ENCODE measurements at places on chromosomes 1 and 21.

- DNase-seq, result peak; percentile 6
Measured at GRCh38 chr1:110155878-110156522, 5.7 kb downstream of the SLC6A17 start.

DNA sequence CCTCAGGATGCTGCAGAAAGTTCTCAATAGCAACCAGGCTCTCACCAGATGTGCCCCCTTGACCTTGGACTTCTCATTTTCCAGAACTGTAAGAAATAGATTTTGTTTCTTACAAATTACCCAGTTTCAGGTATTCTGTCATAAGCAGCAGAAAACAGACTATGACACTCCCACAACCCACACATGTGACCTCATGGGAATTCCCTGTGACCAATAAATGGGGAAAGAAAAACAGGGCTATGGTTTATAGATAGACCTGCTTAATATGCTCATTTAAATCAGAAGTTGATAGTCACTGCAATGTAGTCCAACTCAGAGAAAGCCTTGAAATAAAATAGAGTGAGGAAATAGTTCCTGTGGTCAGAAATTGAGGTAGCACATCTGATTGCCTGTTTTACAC, 380.9 kb upstream of the PTBP2 start:
- DNase-seq, result no peak

- peak; percentile 8 for DNase-seq
Measured at GRCh38 chr21:36419996-36420395, 34.8 kb downstream of the CHAF1B start.

GRCh38 chr1:90400131-90400530, 317.0 kb downstream of the BARHL2 start:
- no peak for DNase-seq

DNA sequence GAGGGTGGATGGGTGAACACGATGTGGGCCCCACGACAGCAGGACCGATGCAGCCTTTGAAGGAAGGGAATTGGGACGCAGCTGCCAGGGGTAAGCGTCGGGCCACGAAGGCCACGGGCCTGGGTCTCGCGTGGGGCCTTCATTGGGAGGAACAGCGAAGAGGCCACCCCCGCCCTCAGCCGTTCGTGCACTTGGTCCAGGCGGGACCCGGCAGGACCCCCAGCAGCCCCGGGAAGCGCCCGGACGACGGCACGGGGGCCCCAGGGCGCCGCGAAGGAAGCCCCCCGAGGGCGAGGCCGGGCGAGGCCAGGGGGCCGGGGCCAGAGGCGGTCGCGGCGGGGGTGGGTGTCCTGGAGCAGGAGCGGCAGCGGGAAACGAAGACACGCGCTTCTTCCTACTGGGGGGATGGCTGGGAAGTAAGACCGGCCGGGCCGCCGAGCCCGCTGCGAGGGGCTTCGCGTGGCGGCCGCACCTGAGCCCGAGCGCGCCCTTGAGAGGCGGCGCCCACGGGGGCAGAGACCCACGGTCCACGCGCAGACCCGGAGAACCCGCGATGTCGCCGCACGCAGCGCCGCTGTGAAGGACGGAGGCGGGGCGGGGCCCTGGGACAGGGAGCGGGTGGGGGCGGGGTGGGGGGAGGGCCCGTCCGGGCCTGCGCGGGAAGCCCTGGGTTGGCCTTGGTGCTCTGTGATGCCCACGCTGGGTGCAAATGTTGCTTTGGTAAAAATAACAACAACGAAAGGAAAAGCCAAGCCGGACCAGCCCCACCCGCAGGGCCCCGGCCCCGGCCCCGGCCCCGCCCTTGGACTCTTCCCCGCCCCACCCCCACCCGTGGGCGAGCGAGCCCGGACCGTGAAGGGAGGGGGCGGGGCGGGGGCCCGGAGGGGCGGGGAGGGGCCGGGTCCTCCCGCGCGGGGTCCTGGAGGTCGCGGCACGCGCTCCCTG, 56.0 kb upstream of the ADARB1 start:
- no peak for DNase-seq

GRCh38 chr1:119731741-119732430, 20.2 kb downstream of the PHGDH start:
- no peak for DNase-seq

DNA sequence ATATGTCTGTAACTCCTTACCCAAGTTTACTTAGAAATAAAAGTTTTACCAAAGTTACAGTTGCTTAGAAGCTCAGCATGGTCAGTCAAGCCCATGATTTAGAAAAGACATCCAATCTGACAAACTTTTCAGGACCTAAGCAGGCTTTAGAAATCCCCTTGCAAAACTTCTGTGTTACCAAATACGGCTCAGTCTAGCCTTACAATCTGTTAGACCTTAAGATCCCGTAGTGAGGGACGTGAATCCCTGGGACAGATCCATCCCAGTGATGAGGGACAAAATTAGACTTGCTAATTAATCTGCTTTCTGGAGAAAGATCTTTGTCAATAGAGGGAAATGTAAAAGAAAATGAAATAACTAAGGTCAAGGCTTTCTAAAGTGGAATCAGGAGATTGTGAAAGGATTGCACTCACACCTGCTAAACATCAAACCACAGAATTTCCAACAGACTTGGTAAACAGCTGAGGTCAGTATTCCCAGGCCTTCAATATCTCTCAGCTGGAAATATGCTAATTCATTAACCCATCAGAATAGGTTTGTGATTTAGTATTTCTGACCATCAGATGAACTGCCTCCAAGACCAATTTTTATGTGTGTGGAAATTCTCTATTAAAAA, 375.3 kb downstream of the DUSP10 start:
- no peak for DNase-seq

DNA sequence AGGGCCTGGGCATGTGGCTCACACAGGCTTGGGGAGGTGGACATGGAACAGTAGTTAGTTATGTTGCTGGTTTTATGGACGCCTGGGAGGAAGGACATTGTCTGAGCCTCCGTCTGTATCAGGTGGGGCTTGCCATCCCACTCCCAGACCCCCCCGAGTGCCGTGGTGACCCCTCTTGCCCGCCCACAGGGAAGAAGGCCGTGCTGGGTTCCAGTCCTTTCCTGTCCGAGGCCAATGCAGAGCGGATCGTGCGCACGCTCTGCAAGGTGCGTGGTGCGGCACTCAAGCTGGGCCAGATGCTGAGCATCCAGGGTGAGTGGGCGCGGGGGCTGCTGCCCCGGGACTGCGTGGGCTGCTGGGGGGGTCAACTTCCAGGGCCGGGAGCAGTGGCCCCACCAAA, 41.7 kb downstream of the COQ8A start:
- DNase-seq, result no peak

DNA sequence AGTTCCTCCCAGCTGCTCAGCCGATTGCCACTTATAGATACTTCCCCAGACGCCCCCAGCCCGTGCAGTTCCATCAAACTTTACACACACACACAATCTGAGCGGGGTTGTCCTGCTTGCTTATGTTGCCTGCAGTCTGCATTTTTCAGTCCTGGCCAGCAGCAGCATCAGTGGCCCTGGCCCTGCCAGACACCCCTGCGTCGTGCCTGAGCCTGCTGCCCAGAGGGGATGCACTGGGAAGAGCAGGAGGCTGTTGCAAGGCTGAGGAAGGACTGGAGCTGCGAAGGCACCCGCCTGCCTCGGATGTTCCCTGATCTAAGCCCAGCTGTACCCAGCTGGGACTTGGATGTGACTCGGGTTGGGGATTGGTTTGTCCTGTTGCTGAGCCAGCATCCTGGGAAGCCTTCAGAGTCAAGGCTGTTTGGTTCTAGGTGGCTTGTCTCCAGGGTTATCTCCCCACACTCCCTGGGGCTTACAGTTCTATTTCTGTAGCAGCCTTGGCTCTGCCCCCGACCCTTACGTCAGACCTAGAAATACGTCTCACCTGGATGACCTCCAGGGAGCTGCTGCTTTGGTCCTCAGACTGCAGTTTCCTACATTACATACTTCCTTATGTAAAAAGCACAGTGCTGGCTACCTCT, 42.3 kb downstream of the MAN1C1 start:
- DNase-seq, result no peak

GRCh38 chr1:167943541-167943940, 6.7 kb upstream of the MPC2 start:
- no peak for DNase-seq

All from activated effector memory CD4-positive, alpha-beta T cell treated with Interleukin-2 at 50 U/mL for 16 hours (primary cell).